ENCODE measurements at places on chromosomes 5 and 9. TPM values are rescaled to one million over a fixed set of nuclear protein-coding genes. Genes with fewer than 3 reads are reported as not detected.

DNA sequence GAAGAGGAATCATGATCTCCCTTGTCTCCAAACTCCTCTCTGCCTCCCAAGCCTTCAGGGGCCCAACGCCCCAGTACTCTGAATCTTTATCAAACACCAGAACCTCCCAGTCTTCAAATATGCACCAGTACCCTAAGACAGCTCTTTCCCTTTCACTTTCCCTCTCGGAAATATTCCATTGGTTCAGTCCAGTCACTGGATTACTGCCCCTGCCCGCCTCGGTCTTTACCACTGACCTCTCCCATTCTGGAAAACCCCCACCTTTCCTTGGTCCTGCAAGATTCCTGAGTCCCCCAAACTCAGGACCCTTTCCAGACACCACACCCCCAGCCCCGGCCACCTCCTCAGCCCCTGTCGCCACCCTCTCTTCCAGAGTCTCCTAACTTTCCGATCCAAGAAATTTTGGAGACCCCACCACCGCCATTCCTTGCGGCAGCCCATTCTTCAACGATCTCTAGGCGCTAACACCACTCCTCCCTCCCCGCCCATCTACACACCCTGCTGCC lies 674 bp downstream of the C5orf15 start:
- peak; percentile 65 for DNase-seq

DNA sequence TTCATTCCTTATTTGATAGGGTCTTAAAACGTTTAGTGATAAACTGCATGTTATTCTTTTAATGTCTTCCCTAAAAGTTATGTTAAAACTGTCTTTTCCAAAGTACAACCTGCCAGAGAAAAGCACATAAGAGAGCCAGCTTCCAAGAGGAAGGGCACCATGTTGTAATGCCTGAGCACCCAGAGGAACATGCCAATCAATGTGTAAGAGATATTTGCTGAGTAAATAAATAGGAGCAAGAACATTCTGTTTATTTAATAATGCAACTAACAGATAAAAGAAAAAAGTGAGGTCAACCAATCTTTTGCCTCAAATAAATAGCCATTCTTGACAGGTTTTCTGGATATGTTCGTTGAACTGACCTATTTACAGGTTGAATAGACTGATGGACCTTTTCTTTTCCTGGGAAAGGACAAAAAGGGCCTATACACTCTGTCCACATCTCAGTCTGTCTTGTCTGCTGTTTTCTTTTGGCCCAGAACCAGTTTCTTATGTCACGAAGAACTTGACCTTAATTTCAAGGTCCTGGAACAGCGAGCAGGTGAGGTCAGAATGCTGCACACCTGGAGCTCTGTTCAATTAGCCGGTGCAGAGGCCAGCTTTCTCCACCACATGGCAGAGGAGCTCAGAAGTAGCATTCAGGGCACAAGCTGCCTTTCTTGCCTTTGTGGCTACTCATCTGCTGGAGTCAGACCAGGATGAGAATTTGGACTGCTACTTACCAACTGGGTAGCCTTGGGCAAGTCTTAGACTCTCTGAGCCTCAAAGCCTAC lies 77.7 kb downstream of the PLCXD3 start:
- DNase-seq: no peak

GRCh38 chr5:113692891-113693457 lies 179.5 kb downstream of the YTHDC2 start:
- no peak for DNase-seq

GRCh38 chr5:135964670-135965320 lies 10.0 kb upstream of the LECT2 start:
- DNase-seq: no peak

DNA sequence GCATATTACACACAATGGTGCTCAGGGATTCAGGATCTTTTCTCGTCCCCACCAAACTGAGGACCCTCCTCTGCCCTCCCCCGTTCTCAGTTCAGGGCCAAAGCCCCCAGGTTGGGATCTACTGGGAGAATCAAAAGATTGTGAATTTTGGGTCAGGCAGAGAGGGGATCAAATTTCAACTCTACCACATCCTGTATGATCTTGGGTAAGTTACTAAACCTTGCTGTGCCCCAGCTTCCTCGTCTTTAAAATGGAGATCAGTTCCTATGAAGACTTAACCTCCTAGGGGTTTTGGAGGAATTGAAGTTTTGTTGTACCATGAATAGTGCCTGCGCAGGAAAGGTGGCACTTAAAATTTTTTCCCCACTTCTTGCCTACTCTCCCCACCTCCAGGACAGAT lies 62.4 kb downstream of the RAI14 start:
- DNase-seq: no peak

DNA sequence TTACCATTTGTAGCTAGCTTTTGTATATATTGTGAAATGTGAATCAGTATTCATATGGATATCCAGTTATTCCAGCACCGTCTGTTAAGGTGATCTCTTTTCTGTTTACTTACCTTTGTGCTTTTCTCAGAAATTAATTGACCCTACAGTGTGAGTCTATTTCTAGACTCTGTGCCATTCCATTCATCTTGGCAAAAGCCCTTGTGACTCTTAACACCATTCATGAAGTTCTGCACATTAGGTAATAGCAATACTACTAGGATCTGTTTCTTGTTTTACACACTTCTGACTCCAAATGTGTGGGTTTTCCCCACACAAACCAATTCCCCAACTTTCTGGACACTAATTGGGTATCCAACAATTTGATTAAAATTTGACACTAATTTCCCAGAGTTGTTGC lies 40.4 kb downstream of the SLC12A2 start:
- no peak for DNase-seq

- DNase-seq: no peak
These were observed 83.0 kb downstream of the DAB2IP start for GRCh38 chr9:121734465-121734864.

- no peak for DNase-seq
These were observed 21.8 kb downstream of the ANKRD31 start for GRCh38 chr5:75214928-75215327.

DNA sequence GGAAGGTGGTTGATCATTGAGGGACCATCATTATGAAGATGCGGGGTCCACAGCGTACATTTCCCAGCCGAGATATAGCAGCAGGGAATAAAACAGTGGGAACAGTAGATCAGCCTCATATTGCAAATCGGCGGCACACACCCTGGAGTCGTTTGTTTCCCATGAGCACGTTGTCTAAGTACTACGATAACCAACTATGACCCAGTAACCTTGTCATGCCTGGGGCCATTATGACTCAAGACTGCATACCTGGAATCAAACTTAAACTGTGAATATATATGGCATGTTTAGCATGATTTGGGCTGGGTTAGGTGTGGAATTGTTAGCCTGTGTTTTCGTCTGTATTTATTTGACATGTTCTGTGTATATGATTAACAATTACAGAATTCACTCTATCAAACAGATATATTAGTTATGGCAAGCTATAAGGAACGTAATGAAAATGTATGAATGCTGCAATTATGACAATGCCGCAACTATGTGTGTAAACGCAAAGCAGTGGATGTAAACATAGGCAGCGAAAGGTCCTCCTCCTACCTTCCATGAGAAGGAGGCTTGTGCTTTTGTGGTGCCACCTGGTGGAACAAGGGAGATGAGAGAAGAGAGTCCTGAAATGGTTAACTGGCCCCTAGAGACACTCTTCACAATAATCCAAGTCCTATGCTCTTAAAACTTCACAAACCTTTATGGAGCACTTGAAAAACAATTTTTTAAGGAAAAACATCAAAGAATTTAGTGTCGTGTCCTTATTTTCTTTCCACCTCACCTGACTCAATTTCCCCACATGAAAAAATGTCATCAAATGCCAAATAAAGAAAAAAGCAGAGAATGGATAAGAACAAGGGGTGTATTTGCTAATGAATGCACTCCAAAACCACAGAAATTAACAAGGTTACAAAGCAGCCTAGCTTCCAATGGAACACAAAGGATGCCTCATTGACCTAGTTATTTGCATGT lies 47.1 kb downstream of the SEMA5A start:
- DNase-seq: no peak

GRCh38 chr9:38331141-38331540 lies 61.4 kb upstream of the ALDH1B1 start:
- DNase-seq: no peak

GRCh38 chr5:84372066-84372695 lies 12.5 kb downstream of the EDIL3 start:
- DNase-seq: no peak

- no peak for DNase-seq
These were observed 920.5 kb downstream of the TLE4 start for GRCh38 chr9:80492221-80492620.

DNA sequence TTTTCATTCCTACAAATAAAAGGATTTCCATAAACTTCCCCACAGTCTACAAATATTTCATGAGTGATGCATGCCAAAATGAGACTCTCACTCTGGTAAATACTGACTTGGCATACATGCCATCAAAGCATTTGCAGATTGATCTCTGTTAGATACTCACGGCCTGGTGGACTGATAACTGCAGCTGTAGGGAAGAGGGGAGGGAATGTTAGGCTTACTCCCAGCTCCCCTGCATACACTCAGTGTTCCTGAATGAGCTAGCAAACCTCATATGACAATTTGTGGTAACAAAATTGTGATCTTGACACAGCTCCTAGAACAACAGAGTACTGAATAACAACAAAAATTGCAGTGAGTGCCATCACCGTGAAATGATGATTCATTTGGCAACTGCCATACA lies 435.3 kb downstream of the NR2F1-AS1 start:
- no peak for DNase-seq

GNAQ gene
- 79.2 TPM for total RNA-seq

OTP gene
- total RNA-seq: not detected

SUSD3 gene
- 7.2 TPM for total RNA-seq

IFNB1 gene
- total RNA-seq: not detected

SPAG8 gene
- total RNA-seq: 2.3 TPM

Data from sigmoid colon (tissue), 7 donors.